ENCODE measurements at places on chromosomes 4 and X.

DNA sequence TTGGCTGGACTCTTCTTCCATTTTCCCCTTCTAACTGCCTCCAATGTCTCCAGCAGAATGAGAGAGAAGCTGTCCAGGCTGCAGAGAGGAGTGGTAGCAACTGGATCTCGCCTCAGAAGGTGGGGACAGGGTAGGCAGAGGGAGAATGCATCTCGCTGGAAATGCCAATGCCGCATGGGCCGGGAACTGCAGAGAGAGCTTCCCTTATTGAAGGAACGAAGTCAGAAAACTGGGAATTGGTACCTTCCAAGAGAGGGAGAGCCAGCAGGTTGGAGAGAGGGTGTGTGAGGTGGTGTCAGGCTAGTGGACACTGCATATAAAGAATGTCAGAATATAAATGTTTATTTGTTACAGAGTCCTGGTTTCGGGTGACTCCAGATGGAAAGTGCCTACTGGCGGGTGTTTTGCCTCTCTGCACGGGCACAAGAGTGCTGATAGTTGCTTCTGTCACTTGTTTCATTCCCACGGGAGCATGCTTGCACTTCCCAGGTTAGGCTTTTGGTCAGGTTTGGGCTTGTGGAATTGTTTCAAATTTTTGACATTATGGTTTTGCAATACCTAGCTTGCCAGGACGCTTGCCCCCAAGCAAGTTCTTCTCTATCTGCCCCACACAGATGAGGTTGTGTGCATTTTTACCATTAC, 156.8 kb upstream of the STS start:
- no peak for DNase-seq

- DNase-seq = no peak
Measured at GRCh38 chr4:156442912-156443311, 489.2 kb upstream of the CTSO start.

DNA sequence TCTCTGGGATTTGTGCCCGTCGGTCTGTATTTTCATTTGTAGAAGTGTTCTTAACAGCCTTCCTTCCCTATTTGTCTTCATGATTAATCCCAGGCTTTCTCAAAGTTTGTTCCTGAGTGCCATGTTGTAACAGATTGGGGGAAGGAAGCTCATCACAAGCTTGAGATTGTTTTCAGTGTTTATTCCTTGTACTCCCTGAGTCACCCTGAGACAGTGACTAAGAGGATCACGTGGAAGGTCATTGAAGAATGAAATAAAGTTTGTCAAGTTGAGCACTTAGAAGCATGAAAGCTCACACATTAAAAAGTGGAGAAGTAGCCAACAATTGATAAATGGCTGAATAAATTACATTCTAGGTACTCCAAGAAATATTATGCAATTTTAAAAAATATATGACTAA, 153.5 kb upstream of the FAM241A start:
- no peak for DNase-seq

GRCh38 chr4:8050555-8051206, 107.9 kb downstream of the ABLIM2 start:
- no peak for DNase-seq

DNA sequence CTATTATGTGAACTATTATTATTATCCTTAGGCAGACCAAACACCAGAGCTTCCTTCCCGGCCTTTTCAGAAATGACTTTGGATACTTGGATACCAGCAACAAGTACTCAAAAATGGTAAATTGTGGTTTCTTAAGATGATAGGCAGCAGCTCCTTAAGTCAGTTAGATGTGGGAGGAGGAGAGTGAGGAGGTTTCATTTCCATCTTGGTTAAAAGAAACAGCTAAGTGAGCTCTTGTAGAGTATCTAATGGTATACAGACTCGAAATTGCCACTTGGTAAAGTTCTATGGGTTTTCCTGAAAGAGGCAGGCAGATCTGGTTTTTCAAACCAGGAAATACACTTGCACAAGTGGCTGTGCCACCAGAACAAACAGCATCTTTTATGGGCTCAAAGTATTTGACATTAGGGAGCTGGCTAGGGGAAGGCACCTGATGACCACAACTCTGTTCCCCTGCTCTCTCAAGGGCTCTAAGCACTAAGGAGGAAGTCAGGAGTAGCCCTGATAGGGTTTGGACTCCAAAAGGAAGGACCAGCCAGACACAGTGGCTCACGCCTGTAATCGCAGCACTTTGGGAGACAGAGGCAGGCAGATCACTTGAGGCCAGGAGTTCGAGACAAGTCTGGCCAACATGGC, 130.9 kb downstream of the TMEM164 start:
- DNase-seq = no peak

GRCh38 chrX:23745786-23746185, 2.7 kb upstream of the ACOT9 start:
- DNase-seq = no peak

GRCh38 chrX:71629467-71629866, 11.2 kb upstream of the CXCR3 start:
- no peak for DNase-seq

GRCh38 chr4:185512516-185512915, 22.8 kb downstream of the PDLIM3 start:
- DNase-seq = peak; percentile 9

DNA sequence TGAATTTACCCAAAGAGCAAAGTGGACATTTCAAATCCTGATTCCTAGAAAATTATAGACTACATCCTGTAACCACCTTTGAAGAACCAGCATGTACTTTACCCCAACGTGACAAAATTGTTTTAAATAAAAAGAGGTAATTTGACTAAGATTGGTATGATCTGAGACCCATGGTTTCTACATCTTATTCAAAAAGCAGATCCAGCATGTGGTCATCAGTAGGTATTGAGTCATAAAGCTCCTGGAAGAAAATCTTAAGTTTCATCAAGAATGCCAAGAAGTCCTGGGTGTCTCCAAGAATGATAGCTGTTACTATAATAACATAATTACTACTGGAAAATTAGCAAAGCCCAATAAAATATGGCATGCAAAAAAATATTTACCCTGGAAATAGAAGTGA, 61.8 kb downstream of the NFKB1 start:
- DNase-seq = no peak

DNA sequence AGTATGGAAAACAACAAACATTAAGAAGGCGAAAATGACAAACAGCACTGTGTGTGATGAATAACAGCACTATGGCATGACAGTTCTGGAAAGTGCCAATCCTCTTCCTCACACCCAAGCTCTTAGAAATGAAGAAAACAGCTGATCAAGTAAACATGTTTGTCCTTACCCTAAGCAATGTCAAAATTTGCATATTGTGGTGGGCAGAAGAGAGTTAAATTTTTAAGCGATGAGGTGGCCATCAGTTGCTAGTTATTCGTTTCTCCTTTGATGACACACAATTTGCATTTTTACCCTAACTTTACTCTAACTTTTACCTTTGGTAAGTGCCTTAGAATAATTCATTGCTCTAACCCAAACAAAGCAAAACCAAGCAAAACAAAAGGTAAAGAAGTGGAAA, 8.8 kb downstream of the PROM1 start:
- no peak for DNase-seq

DNA sequence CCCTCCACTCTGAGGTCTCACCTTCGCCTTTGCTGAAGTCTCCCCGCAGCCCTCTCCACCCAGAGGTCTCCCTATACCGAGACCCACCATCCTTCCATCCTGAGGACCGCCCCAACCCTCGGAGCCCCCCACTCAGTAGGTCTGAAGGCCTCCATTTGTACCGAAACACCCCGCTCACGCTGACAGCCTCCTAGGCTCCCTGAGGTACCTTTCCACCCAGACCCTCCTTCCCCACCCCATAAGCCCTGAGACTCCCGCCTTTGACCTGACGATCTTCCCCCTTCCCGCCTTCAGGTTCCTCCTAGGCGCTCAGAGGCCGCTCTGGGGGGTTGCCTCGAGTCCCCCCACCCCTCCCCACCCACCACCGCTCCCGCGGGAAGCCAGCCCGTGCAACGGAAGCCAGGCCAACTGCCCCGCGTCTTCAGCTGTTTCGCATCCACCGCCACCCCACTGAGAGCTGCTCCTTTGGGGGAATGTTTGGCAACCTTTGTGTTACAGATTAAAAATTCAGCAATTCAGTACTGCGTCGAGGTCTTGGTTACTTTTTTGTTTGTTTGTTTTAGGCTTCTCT, 5.0 kb downstream of the SOD3 start:
- DNase-seq = no peak

Measured in AG04449 (cell line).